ENCODE measurements at places on chromosomes 7 and 10. TPM values are rescaled to one million over a fixed set of nuclear protein-coding genes. Genes with fewer than 3 reads are reported as not detected.
A peak's percentile ranks its signal among the peaks of the same experiment; 100 is the strongest.

The CCDC3 gene
- total RNA-seq: 1.1 TPM

The MSS51 gene
- total RNA-seq: 0.57 TPM

The CEP55 gene
- 98.9 TPM for total RNA-seq

GRCh38 chr10:131620904-131621303 is 279.9 kb upstream of the PPP2R2D start:
- DNase-seq: no peak

DNA sequence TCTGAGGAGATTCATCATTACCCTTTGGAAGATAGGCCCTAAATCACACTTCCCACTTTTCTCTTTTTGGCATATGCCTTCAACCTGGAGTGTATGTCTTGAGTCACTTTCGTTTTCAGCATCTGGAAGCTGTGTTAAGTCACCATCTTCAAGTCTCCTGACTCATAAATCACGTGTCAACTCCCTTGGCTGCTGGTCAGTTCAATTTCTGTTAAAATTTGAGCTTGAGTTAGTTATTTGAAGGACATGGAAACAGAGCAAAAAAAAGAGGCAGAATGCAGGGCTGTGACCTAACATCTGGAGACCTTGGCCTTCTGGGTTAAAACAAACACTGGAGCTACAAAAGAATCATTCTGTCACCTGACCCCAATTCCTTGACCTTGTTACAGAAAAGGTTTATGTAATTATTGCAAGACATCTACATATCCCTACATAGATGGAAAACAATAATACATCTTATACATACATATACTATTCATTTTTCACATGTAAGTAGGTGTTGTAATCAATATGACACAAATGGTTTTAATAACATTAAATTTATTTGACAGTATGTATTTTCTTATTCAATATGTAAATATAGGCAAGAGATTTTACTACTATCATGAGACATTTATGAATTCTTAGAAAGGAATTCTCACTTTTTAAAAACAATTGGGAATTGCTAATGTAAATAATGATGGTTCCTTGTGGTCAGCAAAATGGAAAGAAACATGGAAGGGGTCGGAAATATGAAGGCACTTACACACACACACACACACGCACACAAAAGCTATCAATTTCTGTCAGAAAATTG is 169.7 kb upstream of the PHYHIPL start:
- peak; percentile 59 for DNase-seq

Measured in Daoy (cell line).